Kidney capillary endothelial cell (primary cell): ENCODE measurements at places on chromosomes 16 and 17.

DNA sequence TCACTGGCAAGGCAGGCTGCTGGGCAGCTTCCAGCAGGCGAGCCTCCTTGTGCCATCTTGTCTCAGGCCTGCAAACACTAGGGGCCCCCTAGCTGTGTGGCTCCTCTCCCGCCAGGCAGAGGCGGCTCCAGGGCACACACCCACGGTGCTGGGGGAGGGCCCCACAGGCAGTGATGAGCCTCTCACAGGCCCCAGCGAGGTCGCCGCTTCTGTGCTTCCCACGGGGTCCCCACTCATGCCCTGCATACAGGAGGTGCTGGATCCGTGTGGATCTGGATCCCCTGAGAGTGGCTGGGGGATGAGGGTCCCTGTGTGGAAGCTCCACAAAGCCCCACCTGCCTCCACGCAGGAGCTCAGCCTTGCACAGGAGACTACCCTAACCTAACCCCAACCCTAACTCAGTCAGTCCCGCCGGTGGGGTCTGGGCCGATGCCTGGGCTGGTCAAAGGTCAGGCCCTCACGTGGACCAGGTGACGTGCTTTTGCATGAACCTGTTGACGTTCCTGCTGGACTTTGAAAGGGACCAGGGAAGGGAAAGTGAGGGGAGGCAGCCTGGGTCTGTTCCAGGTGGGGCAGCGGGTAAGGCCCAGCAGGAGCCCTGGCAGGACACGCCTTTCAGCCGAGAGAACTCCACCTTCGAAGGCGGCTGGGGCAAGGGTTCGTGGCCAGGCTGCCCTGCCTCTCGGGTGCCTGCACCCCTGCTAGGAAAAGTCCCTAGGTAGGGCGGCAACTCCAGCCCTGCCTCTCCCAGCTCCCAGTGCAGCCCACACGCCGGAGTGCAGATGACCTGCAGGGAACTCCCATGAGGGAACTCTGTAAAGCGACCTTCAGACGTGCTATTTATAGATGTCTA, 5.2 kb downstream of the SECTM1 start:
- DNase-seq = no peak

DNA sequence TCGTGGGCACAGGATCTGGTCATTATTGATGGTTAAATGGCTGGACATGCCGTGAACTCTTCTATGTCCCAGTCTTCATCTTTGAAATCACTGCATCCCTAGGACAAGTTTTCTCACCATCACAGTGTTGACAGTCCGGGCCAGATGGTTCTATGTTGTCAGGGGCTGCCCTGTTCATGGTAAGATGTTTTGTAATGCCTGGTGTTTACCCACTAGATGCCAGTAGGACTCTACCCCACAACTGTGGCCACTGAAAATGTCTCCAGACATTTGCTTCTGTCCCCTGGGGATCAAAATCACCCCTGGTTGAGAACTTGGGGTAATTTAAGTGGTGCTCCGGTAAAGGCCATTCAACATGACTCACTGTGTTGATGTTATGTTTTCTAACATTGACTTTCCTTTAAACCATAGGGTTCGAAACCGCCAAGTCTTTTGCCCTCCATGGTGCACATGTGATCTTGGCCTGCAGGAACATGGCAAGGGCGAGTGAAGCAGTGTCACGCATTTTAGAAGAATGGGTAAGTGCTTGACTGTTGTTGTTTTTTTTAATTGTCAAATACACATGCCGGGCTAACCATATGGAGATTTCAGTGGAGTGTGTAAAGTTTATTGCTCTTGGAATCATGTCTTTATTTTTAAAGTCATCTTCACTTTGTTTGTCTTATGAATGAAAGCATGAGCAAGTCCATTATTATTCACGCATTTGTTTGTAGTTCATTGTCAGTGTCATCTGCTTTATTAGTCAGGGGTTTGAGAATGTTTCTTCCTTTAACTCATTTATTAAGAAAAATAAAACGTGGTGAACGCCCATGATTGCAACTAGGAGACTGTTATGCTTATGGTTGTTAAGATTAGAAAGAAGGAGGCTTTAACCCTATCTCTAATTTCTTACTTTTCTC, 64.6 kb downstream of the WWOX start:
- no peak for DNase-seq

DNA sequence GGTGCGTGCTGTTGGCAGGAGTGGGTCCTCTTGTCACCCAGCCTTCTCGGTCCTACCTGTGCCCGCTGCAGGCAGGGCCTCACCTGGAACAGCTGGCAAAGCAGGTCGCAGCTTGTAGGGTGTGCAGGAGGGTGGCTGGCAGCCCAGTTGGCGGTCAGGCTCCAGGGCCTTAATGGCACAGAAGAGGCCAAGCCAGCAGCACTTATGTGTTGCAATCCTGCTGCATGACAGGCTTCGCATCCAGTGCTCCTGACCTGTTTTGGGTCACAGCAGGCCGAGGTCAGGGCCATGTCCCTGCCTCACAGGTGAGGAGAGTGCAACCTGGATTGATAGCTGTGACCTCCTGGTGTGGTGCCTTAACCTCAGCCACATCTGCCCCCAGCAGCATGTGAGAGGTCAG, 31.9 kb downstream of the ZC3H18 start:
- no peak for DNase-seq

DNA sequence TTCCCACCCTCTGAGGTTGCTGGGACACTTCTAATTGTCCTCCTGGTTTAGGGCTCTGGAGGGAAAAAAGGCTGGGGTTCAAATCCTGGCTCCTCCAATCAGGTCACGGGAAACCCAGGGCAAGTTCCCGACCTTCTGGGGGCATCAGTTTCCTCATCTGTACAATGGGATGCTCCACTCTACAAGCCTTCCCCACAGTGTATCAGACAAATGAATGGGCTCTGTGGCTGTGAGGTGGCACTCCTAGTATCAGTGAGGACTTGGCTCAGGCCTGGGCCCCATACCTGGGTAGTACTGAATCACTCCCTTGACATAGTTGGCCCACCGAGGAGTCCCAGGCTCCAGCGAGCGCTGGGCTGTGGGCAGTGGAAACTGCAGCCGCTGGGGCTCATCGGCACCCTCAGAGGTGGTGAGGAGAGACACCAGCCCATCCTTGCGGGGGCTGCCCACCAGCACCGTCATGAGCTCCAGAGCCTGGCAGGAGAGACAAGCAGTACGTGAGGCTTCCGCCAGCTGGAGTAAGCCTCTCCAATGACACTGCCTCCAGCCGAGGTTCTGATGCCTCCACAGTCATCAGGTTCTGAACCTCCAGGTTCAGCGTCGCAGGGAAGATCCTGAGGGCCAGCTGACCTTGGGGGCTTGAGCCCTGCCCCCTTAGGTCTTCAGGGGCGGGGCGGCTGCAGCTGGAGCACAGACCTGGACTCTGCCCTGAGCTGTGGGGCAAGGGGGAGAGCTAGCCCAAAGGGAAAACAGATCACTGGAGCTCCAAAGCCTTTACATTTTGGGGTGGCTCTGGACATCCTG, 1.2 kb downstream of the GALK1 start:
- DNase-seq = no peak

GRCh38 chr16:49494474-49494873, 120.9 kb downstream of the C16orf78 start:
- no peak for DNase-seq

DNA sequence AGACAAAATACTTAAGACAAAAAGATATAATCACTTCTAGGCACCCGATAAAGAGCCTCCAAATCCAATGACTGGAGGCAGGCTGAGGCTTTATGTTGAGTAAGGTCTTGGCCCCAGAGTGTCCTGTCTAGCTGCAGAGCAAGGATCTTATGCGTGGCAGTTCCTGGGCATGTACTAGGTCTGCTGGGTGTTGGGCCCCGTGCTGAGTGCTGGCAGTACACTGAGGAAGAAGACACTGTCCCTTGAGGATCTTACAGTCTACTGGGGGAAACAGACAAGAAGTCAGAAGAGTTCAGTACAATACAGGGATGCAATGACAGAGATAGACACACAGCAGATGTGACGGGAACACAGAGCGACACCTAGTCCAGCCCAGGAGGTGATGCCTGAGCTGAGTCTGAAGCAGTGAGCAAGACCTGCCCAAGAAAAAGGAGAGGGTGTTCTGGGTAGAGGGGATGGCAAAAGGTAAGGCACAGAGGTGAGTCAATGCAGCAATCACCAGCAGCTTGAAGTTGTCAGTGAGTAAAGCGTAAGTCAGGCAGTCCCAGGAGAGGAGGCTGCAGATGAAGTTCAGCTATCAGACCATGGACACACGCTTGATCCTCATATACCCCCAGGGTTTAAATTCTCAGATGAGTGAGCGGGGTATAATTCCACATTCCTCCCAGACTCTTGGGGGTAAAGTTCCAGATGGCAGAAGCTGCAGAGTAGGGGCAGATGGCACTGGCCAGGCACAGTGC, 18.1 kb downstream of the MAP3K14 start:
- no peak for DNase-seq

DNA sequence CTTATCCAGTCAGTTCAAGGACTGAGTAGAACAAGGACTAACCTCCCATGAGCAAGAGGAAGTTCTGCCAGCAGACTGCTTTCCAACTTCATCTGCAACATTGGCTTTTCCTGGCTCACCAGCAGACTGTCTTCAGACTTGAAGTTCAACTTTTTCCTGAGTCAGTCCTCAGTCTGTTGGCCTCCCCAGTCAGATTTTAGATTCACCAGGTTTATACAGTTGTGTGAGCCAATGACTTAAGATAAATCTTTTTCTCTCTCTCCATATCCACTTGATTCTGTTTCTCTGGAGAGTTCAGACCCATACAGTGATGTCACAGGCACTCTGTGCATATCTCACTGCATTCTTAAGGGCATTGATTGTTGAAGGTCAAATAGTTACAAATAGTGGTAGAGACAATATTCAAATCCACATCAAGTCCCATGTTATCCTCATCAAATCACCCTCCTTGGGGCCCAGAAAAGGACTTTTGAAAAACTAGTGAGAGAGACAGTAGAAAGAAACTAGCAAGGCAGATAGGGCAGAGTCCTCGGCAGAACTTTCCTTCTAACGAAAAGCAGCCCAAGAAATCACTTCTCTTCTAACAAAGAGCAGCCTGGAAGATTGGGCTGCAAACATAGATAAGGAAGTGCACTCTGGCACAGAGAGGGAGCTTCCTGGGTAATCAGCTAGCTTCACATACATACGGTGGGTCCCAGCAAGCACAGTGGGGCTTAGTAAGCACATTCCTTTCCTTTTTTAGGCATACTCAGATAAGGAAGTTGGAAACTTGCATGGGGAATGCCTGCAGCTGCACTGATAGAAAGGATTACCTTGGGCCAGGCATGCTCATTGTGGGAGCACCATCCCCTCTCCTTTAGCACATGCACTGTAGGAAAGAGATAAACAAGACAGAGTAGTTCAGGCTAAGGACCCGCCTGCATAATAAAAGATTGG, 132.3 kb upstream of the FAM20A start:
- DNase-seq = no peak

- no peak for DNase-seq
Observed at GRCh38 chr16:65113441-65113840, 8.4 kb downstream of the CDH11 start.
